ENCODE measurements at places on chromosomes 2 and 18. TPM values are rescaled to one million over a fixed set of nuclear protein-coding genes. Genes with fewer than 3 reads are reported as not detected.

DNA sequence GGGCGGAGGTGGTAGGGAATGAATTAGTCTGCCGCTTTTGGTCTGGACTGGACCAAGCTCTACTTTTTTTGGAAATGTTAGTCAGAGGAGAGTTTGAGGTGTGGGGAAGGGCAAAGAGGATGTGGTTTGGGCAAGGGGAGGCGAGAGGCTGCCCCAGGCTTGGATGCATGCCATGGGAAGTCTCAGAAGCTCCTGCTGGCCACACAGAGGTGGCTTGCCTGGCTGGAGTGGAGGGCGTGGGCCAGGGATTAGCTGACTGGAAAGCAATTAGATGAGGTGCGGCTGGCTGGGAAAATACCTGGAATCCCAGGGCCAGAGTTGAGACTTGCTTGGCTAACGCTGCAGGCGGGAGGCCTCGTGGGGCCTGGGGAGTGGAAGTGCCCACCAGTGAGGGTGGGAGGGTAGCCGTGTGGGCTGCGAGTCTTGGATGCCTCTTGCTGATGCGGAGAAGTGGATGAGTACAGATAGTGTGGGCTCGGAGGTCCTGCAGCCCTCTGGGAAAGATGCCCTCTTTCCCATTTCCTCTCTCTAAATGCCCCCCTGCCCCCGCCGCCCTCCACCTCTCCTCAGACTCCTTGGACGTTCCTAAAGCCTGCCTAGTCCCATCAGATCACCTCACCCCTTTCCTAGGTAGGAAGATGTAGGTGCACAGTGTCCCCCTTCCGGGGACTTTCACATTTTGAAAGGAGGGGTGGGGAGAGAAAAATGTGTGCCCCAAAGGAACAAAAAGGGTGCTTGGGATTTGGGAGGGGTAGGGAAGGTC is 117.6 kb downstream of the SMAD7 start:
- peak; percentile 90 for DNase-seq

DNA sequence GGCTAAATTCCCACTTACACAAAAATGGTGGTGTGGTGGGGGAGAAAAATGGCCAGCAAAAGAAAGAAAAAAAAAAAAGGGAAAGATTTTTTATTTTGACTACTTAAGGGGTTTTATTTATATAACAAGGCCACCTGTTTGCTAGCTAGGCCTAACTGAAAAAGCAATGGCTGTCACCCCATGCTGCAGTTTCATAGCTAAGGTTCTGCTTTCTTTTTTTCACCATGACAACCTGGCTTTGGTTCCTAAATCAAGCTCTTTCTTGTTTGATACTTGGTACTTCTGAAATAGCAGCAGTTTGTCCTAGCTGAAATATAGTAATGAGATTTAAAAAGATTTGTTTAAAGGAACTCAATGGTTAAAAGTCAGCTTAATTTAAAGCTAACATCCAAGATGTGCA is 433.2 kb upstream of the MEX3C start:
- DNase-seq = no peak

DNA sequence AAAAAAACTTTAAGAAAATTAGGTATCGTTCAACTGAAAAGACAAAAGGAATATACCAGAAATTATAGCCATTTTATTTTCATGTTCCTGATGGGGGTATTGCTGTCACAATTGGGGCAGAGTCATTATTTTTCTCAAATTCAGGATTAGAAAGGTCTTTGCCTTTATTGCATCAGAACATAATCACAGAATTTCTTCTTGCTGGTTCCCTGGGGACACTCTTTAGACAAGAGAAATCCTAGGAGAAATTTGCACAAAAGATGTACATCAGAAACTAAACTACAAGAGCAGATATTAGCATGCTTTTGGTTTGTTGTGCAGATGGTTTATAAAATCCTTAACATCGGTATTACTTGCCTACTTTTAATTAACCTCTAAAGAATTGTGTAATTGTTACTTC is 103.2 kb downstream of the NCOA1 start:
- DNase-seq = no peak

DNA sequence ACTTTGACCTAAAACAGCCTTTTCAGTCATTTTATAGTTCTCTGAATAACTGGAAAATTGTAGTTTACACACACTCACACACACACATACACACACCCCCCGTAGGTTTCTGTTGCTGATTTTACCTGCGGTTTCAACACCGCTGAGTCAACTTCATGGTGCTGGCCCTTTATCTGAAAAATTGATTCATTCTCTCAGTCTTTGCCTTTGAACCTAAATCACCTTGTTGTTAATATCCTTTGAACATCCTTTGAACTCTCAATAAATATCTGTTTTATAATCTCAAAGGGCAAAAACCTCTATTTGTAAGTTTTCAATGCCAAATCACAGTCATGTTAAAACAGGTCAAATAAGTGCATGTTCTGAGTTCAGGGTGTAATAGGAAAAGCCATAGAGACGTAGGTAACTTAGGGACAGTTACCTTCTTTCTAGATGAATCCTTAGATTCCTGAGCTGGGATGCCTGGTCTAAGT is 109.0 kb upstream of the BZW1 start:
- DNase-seq = no peak

DNA sequence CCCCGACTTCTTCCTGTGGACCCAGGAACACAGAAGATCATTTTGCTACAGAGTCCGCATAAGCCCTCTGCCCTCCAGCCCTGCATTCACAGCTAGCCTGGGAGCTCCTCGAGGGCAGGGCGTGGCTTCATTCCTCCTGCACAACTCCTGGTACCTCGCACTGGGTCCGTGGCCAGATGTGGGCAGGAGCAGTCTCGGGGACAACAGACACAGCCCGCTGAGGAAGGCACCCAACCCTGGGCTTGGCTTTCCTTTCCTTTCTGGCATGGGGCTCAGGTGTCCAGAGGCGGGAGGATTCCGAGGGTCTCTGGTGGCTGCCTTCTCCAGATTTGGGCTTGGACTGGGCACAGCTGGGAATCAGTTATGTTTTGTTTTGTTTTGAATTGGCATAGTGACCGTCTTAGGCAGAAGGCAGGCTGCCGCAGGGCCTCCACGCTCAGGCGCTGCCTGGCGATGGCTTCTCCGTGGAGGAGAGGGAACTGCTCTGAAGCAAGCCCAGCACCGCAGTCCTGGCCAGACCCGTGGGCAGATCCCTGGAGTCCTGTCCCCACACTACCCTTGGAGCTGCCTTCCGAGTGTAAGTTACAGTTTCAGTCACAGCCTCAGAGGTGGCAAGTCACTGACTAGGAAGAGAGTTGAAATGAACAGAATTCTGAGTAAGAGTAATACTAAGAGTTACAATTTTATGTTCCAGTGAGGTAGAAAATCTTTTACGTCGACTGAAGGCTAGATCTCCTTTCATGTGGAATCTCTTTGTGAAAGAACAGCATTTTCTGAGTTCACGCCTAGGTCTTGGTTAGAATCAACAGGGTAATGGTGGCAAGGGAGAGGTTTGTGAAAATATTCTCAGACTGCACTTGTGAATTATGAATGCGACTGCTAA is 47.9 kb downstream of the LDLRAD4 start:
- no peak for DNase-seq

- DNase-seq = no peak
These were observed at the start of gene RAB17 for GRCh38 chr2:237590272-237591140. RAB17 (minus strand) TSS chr2:237590734; CDS start chr2:237586154, 4,580 bp downstream.

GRCh38 chr2:26588576-26588975 is 52.6 kb downstream of the CIB4 start:
- no peak for DNase-seq

DNA sequence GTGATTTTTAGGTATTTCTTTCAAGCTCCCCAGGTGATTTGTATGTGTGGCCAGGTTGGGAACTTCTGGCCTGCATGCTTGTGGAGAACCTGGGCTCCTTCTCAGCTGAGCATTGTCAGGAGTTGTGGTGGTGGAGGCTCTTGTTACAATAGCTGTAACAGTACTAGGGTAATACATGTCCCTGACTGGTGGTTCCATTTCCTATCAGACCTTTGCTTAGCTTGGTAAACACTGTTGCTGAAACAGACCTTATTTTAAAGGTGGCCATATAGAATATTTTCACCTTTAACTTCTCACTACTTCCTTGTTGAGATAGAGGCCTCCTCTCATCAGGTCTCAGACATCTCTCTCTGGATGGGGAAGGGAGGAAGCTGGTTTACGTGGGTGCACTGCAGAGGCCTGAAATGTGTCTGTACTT is 79.2 kb downstream of the SETBP1 start:
- no peak for DNase-seq

DNA sequence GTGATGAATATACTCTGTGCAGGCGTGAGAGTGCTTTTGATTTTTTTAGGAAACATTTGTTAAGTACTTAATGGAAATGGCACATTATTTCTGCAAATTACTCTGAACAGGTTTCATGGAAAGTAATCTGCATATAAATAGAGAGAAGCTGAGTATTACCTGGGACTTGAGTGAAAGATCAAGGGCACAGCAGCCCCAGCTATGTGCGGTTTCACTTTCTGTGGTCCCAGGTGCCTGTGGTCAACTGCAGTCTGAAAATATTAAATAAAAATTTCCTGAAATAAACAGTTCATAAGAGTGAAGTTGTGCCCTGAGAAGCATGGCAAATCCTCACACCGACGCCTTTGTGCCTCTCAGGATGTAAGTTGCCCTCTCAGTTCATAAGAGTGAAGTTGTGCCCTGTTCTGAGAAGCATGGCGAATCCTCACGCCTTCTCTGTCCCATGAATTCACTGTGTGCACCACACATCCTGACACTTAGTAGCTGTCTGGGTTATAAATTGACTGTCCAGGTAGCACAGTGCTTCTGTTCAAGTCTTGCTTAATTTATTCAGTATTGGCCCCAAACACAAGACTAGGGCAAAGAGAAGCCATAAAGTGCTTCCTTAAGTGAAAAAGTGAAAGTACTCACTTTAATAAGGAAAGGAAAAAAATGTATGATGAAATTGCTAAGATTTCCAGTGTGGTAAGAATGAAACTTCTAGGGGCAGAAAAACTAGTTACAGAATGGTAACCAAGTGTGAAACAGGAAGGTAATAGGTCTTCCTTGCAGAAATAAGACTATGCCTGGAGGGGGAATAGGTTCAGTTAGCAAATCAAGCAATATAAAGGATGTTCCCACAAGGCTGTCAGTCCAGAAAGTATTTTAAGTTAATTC is 4.3 kb upstream of the SNTG2 start:
- DNase-seq = no peak

- DNase-seq = no peak
These were observed 136.2 kb upstream of the ALPP start for GRCh38 chr2:232242316-232242715.

DNA sequence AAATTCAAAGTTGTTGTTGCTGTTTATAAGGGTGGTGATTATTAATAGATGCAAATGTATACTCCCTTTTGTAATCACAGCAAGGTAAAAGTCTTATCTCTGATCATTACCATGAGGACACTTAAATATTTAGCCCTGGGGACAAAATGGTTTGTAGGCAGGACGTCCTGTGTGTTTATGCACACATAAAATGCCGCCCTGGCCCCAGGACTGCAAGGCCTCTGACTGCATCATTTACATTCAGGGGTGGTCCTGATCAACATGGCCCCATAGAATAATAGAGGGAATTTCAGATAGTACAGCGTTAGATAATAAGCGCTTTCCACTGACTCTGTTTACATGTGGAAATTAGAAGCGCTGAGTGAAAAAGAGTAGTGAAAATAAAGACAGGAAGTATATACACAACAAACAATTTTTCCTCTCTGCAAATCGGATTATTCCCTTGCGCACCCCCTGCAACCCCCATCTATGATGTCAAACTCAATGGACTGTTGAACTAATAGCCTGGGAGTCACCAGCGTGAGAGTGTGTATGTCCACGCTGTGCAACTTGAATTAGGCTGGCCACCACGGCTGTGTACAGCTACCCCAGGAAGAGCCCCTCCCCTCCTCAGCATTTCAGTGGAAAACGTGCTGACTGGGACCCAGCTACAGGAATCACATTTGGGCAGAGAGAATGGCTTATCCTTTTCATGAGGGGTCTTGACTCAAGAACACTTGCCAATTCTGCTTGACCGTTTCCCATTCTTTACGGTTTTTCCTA is 291.5 kb downstream of the SOX11 start:
- no peak for DNase-seq

GRCh38 chr2:1115843-1116539 is 165.3 kb downstream of the SNTG2 start:
- DNase-seq = no peak

DNA sequence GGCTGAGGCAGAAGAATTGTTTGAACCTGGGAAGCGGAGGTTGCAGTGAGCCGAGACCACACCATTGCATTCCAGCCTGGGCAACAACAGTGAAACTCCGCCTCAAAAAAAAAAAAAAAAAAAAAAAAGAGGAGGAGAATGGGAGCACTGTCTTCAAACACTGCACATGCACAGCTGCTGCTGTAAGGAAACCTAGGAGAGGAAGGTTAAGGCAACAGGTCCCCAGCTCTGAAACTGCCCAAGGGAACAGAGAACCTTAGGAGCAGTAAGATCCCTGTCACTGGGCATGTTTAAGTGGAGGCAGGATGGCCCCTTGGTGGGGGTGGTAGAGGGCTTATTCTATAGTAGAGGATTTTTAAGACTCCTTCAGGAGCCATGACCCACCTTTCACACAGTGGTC is 111.2 kb downstream of the CLIP4 start:
- no peak for DNase-seq

- DNase-seq = no peak
These were observed 378.5 kb upstream of the ID2 start for GRCh38 chr2:8303322-8303832.

DNA sequence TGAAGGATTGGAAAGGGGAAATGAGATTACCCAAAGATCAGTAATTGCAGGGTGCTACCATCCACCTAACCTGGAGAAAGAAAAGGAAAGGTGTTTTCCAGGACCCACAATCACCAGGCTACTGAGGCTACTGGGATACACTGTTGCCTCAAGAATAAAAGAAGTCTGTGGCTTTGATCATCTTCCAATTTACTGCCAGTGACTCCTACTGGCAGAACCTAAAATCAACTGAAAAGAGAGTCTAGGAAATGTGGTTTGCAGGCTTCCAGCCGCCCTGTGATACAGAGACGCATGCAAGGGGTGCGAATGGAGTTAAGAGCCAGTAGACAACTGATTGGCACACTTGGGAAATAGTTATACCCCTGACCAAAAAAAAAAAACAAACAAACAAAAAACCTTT is 16.6 kb upstream of the TTL start:
- DNase-seq = peak; percentile 19

- no peak for DNase-seq
These were observed 10.8 kb downstream of the NCKAP1 start for GRCh38 chr2:183027443-183027842.

EPG5 gene
- total RNA-seq = 51.0 TPM

DSC3 gene
- not detected for total RNA-seq

LTBP1 gene
- total RNA-seq = 79.2 TPM

C1QL2 gene
- total RNA-seq = not detected

ITPRIPL1 gene
- total RNA-seq = 0.83 TPM

SPATS2L gene
- 236 TPM for total RNA-seq

SS18 gene
- 138 TPM for total RNA-seq

PCARE gene
- not detected for total RNA-seq

COBLL1 gene
- total RNA-seq = 4.0 TPM

Measured in LHCN-M2 (cell line).